ENCODE measurements at places on chromosomes 5 and 9.

DNA sequence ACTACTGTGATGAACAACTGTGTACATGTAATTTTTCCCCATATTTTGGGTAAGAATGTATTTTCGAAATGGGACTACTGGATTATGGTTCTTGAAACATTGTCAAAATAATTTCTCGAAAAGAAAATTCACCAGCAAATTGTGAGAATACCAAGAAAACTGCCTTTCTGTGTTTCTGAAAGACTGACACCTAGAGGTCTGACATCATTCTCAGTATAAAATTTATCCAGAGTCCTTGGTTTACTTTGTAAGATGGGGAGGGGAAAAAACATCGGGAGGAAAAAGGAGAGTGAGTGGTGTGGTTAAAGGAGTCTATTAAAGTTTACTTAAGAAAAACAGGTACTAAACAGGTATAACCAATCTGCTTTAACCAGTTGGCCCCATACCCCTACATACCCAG, 149.2 kb downstream of the CEP120 start:
- DNase-seq: no peak

- no peak for DNase-seq
Measured at GRCh38 chr5:1480217-1480616, 35.0 kb upstream of the SLC6A3 start.

GRCh38 chr5:115875447-115875846, 33.7 kb downstream of the AP3S1 start:
- DNase-seq: no peak

DNA sequence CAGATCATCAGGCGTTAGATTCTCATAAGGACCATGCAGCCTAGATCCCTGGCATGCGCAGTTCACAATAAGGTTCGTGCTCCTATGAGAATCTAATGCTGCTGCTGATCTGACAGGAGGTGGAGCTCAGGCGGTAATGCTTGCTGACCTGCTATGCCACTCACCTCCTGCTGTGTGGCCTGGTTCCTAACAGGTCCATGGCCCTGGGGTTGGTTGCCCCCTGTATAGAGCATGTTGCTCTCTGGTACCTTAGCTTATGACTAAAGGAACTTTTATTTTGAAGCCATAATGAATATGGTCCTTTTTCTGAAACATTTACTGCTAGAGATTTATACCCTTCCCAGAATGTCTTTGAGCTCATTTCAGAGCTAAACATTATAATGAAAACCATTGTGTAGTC, 3.1 kb downstream of the MAN2A1 start:
- no peak for DNase-seq

DNA sequence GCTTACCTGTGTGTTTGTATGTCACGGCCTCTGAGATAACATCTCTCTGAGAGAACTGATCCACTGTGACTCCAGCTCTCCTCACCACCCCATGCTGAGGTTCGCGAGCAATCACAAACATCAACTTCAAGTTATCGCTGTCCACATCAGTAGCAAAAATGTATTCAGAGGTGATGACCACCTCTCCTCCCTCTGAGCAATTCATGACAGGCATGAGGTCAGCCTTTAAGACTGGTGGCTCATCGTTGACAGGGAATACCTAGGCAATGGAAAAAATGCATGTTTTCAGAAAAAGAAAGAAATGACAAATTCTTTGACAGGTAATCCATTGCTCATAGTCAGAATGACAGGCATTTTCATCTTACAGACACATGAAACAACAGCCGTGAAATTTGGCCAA, 90.3 kb upstream of the CER1 start:
- DNase-seq: no peak

Measured in activated naive CD4-positive, alpha-beta T cell (primary cell).